ENCODE measurements at places on chromosomes 11 and 22.

DNA sequence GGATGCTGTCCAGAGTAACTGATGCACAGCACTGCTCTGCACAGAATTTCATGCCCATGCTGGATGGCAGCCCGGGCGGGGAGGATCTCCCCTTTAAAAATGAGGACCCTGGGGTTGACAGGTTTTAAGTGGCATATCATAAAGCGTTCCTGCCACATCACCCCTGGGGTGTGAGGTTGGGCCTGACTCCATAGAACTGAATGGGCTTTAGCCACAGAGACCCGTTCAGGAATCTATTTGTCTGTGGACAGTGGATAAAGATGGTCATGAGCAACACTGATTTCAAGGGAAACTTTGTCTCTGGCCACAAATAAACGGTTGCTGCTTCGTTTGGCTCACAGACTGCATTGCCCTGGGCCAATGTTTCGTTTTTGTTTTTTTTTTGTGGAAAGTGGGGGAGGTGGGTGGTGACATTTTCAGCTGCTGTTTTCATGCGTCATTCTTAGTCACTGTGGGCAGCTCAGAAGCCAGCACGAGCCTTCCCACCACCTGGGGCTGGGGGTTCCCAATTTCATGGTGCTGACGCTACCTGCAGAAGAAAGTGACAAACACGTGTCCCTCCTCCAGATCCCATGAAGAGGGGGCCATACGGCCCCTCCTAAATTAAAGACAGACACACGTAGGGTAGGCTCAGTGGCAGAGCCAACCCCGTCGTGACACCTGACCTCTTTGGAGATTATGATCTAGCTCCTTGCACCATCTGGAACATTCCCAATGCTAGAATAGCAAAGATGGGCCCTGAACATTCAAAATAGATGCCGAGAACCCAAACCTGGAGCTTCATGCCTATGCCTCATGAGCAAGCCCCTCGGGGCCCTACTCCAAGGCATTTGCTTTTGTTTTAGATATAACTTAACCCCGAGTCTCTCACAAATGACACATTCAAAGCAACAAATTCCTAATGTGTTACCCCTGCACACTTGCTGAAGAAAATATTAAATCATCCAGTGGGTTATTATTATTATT is 54.8 kb upstream of the PHF21B start:
- peak; percentile 20 for DNase-seq

DNA sequence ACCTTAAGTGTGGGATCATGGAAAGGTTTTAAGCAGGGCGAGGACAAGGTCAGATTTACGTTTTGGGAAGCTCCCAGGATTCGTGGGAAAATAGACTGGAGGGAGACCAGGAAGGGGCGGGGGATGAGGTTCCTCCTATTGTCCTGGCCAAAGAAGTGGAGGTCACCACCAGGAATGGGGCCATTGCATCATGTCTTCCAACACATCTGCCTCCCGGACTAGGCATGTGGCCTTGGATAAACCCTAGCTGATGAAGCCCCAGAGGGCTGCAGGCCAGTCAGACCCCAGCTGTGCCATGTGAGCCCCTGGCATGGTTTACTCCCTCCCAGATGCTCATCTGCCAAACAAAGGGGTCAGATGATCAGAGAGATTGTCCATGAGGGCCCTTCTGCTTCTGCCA is 11.5 kb upstream of the YWHAH start:
- no peak for DNase-seq

DNA sequence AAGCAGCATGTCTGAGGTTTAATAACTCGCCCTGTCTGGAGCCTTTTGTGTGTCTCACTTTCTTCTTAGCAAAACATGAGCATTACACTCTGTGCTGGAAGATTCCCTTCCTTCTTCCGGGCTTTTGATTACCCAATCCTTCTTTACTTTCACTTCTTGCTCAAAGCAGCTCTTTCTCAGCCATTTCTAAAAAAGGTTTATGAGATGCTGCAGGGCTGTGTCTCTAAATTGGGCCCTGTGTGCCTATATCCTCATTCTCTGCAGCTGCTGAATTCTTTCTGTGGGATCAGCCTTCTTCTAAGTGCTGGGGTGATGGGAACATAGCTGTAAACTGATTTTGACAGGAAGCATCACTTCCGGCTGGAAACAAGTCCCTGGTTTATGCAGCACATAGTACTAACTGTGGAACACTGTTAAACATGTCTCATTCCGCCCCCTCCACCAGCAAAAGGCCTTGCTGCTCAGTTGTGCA is 71.8 kb downstream of the PIWIL4 start:
- DNase-seq: no peak

DNA sequence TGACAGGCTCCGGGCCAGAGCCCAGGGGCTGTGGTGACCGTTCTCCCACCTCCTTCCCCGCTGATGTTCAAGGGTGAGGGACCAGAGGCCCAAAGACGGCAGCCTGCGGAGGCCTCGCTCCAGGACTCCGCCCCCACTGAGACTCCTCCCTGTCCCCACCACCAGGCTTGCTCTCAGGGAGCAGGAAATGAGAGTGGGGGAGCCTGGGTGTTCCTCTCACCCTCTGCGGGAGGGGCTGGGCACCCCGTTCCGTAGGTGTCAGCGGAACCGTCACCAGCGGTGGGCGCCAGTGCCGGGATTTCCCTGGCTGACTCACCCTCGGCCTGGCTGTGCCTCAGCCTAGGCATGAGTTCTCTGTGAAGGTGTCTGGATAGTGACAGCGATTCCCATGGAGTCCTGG is 15.7 kb downstream of the DAGLA start:
- no peak for DNase-seq

- no peak for DNase-seq
Observed at GRCh38 chr11:11387622-11388305, 34.7 kb upstream of the CSNK2A3 start.

- no peak for DNase-seq
Observed at GRCh38 chr11:88950975-88951374, 114.8 kb downstream of the GRM5 start.

DNA sequence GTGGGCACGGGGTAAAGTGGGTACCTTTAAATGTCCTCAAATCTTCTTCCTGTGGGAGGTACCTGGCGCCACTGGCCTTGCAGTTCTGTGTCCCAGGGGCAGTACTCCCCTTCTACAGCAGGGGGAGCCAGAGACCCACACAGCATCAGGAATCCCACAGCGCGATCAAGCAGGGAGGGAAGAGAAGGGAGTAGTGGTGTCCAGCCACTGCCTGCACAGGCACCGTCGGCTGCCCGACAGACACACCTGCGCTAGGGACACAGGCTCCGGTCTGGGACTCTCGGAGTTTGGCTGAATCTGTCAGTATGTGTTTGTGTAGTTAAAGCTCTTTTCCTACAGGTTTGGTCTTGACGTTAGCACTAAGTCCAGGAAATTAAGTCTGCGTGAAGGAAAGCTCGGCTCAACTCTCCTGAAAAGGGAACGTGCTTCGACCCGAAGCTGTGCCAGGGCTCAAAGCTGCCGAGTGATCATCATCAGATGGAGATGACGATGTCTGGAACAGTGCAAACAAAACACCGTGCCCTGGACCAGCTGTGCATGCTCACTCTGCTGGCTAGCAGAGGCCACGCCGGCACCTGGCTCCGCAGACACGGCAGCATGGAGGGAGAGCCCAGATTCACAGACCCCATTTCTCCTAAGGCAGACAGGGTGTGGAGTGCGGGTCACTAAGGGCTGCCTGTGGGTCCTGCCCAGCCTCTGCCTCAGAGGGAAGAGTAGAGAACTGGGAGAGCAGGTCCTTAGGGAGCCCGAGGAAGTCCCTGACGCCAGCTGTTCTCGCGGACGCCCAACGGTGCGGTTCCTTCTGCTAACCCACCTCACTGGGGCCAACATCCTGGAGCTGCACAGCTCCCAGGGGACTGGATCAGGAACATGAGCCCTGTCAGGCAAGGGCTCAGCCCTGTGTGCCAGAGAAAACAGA is 56.0 kb upstream of the BID start:
- peak; percentile 95 for DNase-seq
